ENCODE measurements at places on chromosomes 2 and 18.
A peak's percentile ranks its signal among the peaks of the same experiment; 100 is the strongest.

- no peak for DNase-seq
These were observed 602.2 kb downstream of the NYAP2 start for GRCh38 chr2:226001716-226002115.

GRCh38 chr2:30270166-30270565 lies 38.8 kb downstream of the LBH start:
- DNase-seq = no peak

- peak; percentile 12 for DNase-seq
These were observed 312.5 kb upstream of the HS6ST1 start for GRCh38 chr2:128630974-128631697.

GRCh38 chr2:166647935-166648334 lies 153.9 kb upstream of the SCN7A start:
- DNase-seq = no peak

GRCh38 chr2:77713412-77713811 lies 191.2 kb upstream of the LRRTM4 start:
- DNase-seq = no peak

- DNase-seq = peak; percentile 90
These were observed 132.1 kb downstream of the MBP start for GRCh38 chr18:77000527-77000926.

GRCh38 chr2:51717312-51717711 lies 685.4 kb upstream of the NRXN1 start:
- no peak for DNase-seq

DNA sequence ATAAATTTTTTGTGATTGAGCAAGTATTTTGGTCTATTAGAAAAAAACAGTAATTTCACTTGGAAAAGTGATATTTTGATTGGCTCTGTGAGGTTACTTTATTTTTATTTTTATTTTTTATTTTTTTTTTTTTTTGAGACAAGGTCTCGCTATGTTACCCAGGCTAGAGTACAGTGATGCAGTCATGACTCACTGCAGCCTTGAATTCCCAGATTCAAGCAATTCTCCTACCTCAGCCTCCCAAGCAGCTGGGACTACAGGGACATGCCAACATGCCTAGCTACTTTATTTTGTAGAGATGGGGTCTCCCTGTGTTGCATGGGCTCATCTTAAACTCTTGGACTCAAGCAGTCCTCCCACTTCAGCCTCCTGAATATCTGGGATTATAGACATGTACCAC lies 60.9 kb upstream of the MGAT5 start:
- DNase-seq = no peak
